A673 (cell line): ENCODE measurements at places on chromosomes 12 and 14. TPM values are rescaled to one million over a fixed set of nuclear protein-coding genes. Genes with fewer than 3 reads are reported as not detected.
A peak's percentile ranks its signal among the peaks of the same experiment; 100 is the strongest.

DNA sequence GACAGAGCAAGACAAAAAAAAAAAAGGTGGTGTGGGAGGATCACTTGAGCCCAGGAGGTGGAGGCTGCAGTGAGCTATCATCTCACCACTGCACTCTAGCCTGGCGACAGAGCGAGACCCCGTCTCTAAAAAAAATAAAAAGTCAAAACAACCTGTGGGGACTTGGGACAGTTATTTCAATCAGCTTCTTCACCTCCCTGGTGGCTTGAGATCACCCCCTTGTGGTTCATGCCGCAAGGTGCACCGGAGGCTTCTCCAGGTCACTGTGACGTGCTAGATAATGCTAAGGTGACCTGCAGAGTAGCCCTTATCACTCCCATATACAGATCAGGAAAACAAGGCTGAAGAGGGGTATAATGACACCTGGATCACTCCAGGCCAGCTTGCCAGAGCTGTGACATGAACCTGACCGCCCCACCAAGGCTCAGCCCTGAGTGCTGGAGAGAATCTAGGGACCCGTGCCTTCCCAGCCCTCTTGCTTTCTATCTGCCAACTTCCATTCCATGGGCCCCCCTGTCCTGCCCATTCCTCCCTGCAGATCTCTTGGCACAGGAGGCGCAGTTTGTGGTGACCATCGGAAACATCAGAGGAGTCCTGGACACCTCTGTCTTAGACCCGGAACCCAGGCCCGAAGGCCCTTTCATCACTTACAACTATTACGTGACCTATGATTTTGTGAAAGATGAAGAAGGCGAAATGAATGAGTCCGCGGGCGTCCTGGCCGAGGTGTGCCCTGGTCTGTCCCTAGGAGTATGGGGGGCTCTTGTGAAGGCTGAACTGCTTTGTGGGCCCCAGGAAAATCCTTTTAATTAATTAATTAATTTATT lies 8.1 kb downstream of the LRRC43 start:
- peak; percentile 73 for DNase-seq
- H3K4me1 ChIP-seq, result no peaks in the 10 kb centered on the region
- no peaks in the 10 kb centered on the region for H3K36me3 ChIP-seq
- H3K4me3 ChIP-seq, result no peak overlapping the region

DNA sequence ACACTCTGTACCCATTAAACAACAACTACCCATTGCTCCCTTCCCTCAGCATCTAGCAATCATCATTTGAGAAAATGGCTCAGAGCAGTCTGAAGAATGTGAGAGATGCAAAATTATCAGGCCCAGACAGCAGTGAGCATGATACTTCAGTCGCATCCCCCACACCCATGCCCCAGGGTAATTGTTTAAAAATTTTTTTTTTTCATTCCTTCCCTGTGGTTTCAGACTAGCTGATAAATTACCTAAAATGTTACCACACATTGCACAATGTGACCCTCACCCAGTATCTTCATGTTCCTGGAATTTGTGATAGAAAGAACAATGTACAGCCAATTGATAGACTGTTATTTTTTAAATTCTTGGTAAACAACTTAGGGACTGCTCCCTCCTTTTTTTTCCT lies 11.3 kb upstream of the USP15 start:
- H3K4me3 ChIP-seq, result no peak overlapping the region
- no peak overlapping the region for H3K27ac ChIP-seq
- no peak for DNase-seq
- no peaks in the 10 kb centered on the region for H3K4me1 ChIP-seq
- H3K36me3 ChIP-seq, result no peaks in the 10 kb centered on the region
- no peaks in the 10 kb centered on the region for H3K27me3 ChIP-seq

DNA sequence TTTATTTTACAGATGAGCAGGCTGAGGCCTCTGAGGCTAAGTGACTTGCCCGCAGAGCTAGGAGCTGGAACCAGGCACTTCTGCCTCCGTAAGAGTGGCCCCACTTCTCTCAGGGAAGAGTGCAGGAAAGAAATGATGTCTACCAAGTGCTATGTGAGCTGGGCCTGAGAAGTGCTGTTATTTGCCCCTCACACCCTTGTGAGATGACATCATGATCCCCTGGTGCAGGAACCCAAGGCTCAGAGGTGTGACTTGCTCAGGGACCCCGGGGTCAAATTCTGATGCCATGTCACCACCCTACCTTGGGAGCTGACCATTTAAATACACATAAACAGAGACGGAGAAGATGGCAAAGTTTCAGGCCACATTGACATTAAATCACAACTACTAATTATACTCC lies 63.7 kb upstream of the DDX11 start:
- no peak overlapping the region for H3K4me3 ChIP-seq
- no peak for DNase-seq
- no peaks in the 10 kb centered on the region for H3K4me1 ChIP-seq
- H3K36me3 ChIP-seq, result no peaks in the 10 kb centered on the region
- no peak overlapping the region for H3K27ac ChIP-seq

MANSC4 gene
- not detected in 2 replicates for total RNA-seq

AQP6 gene
- total RNA-seq, result not detected in 2 replicates

GMFB gene
- total RNA-seq, result 62.1 and 76.8 TPM in 2 replicates

DNA sequence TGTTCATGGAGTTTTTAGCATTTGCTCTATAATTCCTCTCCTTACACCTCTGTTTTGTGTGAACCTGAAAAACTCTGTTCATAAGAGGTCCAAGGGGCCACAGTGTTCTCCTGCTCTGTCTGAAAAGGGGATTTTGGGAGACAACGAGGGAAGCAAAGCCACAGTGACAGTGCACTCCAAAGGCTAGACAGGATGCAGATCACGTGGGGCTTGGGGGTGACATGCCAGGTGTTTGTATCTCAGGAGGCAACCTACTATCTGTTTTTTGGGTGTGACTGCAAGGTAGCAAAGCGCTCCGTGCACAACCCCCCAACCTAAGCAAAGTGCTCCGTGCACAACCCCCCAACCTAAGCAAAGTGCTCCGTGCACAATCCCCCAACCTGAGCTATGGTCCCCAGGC lies 5.1 kb upstream of the CHD4 start:
- no peak overlapping the region for H3K4me3 ChIP-seq
- no peaks in the 10 kb centered on the region for H3K27me3 ChIP-seq
- H3K4me1 ChIP-seq, result peaks cover 31% of the 10 kb centered on the region
- H3K36me3 ChIP-seq, result no peaks in the 10 kb centered on the region
- no peak for DNase-seq

PCED1B gene
- total RNA-seq, result 2.1 and 3.1 TPM in 2 replicates

DNA sequence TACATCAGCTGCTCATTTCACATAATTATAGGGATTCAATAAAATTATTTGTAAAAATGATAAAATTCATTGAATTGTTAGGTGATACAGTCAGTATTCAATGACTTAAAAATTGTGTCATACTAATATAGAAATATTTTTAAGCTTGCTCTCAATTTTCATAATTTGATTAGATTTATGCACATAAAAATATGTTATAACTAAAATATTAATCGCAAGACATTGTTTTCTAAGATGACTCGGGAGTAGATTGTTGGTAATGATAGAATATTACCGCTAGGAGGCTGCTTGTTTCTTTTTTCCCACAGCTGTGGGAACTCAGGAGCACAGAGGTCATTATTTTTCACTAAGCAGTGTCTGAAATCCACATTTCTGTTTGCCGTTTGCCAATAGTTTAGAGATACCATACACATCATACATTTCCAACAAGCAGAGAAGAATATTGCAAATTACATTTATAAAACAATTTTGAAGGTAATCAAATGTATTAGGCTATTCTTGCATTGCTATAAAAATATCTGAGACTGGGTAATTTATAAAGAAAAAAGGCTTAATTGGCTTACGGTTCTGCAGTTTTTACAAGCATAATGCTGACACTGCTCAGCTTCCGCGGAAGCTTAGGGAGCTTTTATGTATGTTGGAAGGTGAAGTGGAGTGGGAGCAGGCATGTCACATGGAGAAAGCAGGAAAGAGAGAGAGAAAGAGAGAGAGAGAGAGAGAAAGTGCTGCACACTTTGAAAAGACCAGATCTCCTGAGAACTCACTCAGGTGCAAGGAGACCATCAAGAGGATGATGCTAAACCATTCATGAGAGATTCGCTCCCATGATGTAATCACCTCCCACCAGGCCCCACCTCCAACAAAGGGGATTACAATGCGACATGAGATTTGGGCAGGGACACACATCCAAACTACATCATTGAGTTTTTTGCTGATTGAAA lies 9.2 kb downstream of the CD69 start:
- no peaks in the 10 kb centered on the region for H3K36me3 ChIP-seq
- H3K4me3 ChIP-seq, result no peak overlapping the region
- no peak overlapping the region for H3K27ac ChIP-seq
- no peaks in the 10 kb centered on the region for H3K27me3 ChIP-seq
- peaks cover 3% of the 10 kb centered on the region for H3K4me1 ChIP-seq
- peak; percentile 34 for DNase-seq

- H3K36me3 ChIP-seq, result peaks cover 13% of the 10 kb centered on the region
- H3K27me3 ChIP-seq, result no peaks in the 10 kb centered on the region
- H3K4me3 ChIP-seq, result no peak overlapping the region
- no peak overlapping the region for H3K27ac ChIP-seq
- DNase-seq, result peak; percentile 49
Measured at GRCh38 chr14:64089920-64090319, 204.3 kb downstream of the ESR2 start.

DNA sequence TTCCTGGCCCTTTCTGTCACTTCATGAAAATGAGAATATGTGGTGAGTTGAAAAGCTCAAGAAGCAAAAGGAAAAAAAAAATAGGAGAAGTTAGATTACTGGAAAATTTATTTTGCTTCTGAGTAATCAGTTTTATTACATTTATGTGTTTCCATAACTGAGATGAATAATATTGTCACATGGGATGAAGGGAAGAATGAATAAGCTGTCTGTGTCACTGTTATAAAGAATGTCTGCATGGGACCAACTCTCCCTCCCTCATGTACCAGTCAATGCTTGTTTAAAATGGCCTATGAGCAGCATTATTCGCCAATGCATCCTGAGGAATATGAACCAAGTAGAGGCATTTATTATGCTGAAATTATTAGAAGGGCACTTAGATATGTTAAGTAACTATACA lies 246.3 kb downstream of the PRKD1 start:
- H3K4me3 ChIP-seq, result no peak overlapping the region
- H3K27ac ChIP-seq, result no peak overlapping the region
- peaks cover 13% of the 10 kb centered on the region for H3K4me1 ChIP-seq
- DNase-seq, result no peak
- no peaks in the 10 kb centered on the region for H3K27me3 ChIP-seq

RNASE7 gene
- total RNA-seq, result not detected in 2 replicates

HIGD1C gene
- total RNA-seq, result not detected in 2 replicates

- no peak overlapping the region for H3K27ac ChIP-seq
- H3K27me3 ChIP-seq, result no peaks in the 10 kb centered on the region
- peak overlapping the region; percentile 88 for H3K4me3 ChIP-seq
- H3K4me1 ChIP-seq, result peaks cover 50% of the 10 kb centered on the region
Measured at GRCh38 chr12:110286623-110287022, 5.6 kb downstream of the ATP2A2 start.

CAPZA3 gene
- not detected in 2 replicates for total RNA-seq

CORO1C gene
- total RNA-seq, result 206 and 208 TPM in 2 replicates

GRCh38 chr12:30859226-30859625 lies 67.3 kb upstream of the TSPAN11 start:
- no peaks in the 10 kb centered on the region for H3K4me1 ChIP-seq
- H3K27me3 ChIP-seq, result no peaks in the 10 kb centered on the region
- no peak overlapping the region for H3K27ac ChIP-seq

EIF2B1 gene
- total RNA-seq, result 62.0 and 68.3 TPM in 2 replicates

- no peaks in the 10 kb centered on the region for H3K36me3 ChIP-seq
- peaks cover 21% of the 10 kb centered on the region for H3K4me1 ChIP-seq
- H3K27ac ChIP-seq, result peak overlapping the region; percentile 79
- no peaks in the 10 kb centered on the region for H3K27me3 ChIP-seq
- DNase-seq, result peak; percentile 96
Measured at GRCh38 chr12:99131751-99132199, 486.7 kb downstream of the APAF1 start.

GPR84 gene
- total RNA-seq, result not detected in 2 replicates

GRCh38 chr12:532908-533565 lies 73.3 kb downstream of the B4GALNT3 start:
- H3K4me3 ChIP-seq, result no peak overlapping the region
- H3K36me3 ChIP-seq, result no peaks in the 10 kb centered on the region
- H3K27ac ChIP-seq, result peak overlapping the region; percentile 22
- no peak for DNase-seq

- H3K27ac ChIP-seq, result no peak overlapping the region
- no peaks in the 10 kb centered on the region for H3K4me1 ChIP-seq
- no peaks in the 10 kb centered on the region for H3K36me3 ChIP-seq
- DNase-seq, result no peak
- no peak overlapping the region for H3K4me3 ChIP-seq
Measured at GRCh38 chr12:19054035-19054434, 75.5 kb upstream of the PLEKHA5 start.

KRT71 gene
- not detected in 2 replicates for total RNA-seq

DNA sequence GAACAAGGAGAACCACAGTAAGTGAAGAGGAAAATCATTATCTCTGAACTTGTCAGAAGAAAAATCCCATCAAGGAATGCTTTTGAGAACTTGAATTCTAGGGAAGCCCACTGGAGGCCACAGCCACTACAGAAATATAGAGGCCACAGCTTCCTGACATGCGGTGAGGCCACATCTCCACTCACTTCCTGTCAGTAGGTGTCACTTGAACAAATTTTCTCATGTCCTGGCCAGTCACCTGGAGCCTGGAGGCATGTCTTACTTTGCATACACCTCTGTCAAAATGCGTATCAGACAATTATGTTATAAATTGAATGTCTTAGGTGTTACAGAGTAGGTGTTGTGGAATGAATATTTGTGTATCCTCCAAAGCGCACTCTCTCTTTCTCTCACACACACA lies 370.3 kb downstream of the DAD1 start:
- no peaks in the 10 kb centered on the region for H3K27me3 ChIP-seq
- H3K4me1 ChIP-seq, result no peaks in the 10 kb centered on the region
- no peak for DNase-seq

GRCh38 chr12:127416796-127417195 lies 850.2 kb upstream of the TMEM132C start:
- H3K36me3 ChIP-seq, result no peaks in the 10 kb centered on the region
- H3K27ac ChIP-seq, result no peak overlapping the region
- peaks cover 3% of the 10 kb centered on the region for H3K27me3 ChIP-seq
- no peak overlapping the region for H3K4me3 ChIP-seq

- H3K36me3 ChIP-seq, result no peaks in the 10 kb centered on the region
- no peak overlapping the region for H3K4me3 ChIP-seq
- no peak for DNase-seq
- H3K27me3 ChIP-seq, result no peaks in the 10 kb centered on the region
- no peaks in the 10 kb centered on the region for H3K4me1 ChIP-seq
Measured at GRCh38 chr14:37816135-37816534, 220.7 kb downstream of the TTC6 start.

DNA sequence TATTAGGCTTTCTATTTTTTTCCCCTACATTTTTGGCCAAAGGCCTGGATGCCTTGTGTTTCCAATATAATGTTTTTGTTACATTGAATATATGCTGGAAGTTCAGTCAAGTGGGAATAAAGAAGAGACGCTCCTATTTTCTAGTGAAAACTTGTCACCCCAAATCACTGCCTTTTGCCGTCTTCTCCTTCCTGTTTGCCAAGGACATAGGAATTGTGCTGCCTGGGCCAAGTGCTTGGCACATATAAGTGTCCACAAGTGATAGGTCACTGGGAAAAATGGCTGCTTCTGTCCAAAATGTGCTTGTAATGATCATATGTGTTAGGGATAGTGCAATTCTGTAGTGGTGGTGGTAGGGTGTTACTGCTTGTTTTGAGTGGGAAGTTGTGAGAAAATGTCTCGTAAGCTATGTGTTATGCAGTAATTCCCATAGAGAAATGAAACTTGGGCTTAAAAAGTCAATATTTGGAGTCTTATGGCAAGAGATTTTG lies 11.6 kb upstream of the KCNJ8 start:
- H3K27me3 ChIP-seq, result no peaks in the 10 kb centered on the region
- no peaks in the 10 kb centered on the region for H3K36me3 ChIP-seq
- no peak overlapping the region for H3K27ac ChIP-seq
- H3K4me1 ChIP-seq, result no peaks in the 10 kb centered on the region
